Activated CD4-positive, alpha-beta T cell treated with anti-CD3 and anti-CD28 coated beads, Interleukin-2, amount 50 U/mL, for 4 hours (primary cell): ENCODE measurements at places on chromosomes 2 and 18.

- DNase-seq: no peak
Observed at GRCh38 chr18:55576001-55576400, 12.0 kb downstream of the TCF4 start.

- DNase-seq: no peak
Observed at GRCh38 chr2:118459426-118459825, 371.2 kb downstream of the INSIG2 start.

DNA sequence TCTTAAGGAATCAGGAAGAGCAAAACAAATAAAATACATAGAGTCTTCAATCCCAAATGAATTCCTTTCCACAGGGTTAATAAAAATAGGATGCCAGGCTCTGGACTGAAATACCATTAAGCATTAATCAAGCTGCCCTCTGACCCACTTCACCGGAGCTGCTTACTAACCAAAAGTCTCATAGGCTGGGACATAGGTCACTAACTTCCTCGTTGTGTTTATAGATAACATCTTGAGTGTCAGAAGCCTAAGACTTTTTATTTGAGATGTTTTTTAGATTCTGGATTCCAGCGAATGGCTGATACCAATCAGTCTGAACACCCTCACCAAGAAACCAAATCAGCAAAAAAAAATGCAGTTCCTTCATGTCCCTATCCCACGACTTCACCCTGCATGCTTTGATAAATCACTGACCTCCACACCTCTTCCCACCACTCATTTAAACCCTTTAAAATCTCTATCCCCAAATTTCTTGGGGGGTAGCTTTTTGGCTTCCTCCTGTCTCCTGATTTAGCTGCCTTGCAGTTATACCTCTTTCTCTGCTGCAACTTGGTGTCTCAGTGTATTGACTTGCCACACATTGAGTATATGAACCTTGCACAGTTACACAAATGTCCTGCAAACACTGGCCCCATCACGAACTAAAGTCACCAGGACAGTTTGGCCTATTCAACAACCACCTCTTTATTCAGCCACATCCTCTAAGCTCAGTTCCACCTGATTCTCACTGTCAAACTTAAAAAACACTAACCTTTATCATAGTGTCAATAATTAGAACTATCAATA is 399.3 kb downstream of the METTL4 start:
- no peak for DNase-seq

DNA sequence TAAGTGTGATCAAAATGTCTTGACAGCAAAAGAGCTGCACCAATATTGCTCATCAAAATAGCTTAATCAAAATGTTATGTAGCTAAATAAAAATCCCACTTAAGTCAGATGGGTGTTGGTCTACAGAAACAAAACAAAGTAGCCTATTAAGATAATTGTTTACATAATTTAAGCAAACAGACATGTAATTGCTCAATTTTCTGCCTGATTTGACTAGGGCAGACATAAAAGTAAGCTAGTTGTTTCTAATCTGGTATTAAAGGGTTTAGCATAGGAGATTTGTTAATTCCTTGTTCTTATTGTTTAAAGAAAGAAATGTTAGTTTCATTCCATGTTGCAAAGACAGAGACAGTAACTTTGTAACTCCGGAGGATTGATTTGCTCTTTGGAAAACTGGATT is 11.5 kb upstream of the FEZ2 start:
- DNase-seq: no peak

DNA sequence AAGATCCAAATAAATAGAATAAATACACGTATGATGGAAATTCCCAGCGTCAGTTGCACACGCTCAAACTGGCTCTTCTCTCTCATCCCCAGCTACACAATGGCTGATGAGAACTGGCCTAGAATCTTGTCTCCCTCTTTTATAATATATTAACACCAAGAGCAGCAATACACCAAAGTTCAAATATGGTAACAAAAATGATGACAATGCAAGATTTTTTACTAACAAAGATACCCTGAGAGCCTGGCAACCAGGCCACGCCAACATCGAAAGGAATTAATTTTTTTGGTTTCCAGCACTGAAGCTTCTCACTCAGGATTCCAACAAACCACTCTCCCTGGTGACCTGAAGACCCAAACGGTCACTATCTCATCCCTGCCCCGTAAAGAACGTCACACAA is 302.7 kb upstream of the ID2 start:
- no peak for DNase-seq

DNA sequence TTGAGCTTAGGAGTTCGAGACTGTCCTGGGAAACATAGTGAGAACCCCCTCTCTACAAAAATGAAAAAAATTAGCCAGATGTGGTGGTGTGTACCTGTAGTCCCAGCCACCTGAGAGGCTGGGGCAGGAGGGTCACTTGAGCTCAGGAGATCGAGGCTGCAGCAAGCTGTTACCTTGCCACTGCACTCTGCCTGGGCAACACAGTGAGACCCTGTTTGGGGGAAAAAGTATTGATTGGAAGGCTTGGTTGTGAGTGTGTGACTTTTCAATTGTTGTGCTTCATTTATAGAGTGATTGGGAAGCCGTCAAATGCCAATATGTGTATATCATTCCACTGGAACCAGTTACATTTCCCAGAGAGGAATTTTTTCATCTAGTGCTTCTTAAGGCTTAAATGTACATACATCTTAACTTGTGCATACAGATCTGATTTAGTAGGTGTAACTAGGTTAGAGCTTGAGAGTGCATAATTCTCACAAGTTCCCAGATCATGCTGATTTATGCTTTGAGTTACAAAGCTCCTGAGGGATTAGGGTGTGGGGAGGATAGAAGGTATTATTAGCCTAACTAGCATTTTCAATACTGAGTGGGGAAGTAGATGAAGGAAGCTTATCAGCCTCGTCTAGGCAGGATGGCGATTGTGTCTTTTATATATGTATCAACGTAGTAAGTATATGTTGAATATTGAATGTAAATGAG is 15.3 kb downstream of the WDR43 start:
- no peak for DNase-seq

- no peak for DNase-seq
Observed at GRCh38 chr2:101002562-101003277, 631 bp downstream of the RPL31 start.

DNA sequence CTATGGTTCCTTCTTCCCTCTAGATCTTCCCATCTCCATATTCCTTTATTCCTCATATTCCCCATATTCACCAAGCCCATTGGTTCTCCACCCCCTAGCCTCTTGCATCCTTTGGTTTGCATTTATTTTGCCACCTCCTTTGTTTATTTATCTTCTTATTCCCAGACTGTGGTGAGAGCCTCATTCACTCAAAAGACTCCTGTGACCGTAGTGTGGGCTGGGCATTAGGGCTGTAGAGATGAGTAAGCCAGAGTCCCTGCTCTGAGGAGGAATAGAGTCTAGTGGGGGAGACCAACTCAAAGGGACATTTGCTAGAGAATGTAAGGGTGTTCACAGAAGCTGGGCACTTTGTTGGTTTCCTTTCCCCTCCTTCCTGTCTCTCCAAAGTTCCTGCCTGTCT is 8.3 kb downstream of the ATG16L1 start:
- no peak for DNase-seq

- DNase-seq: no peak
Observed at GRCh38 chr2:21423854-21424253, 300.1 kb downstream of the TDRD15 start.

DNA sequence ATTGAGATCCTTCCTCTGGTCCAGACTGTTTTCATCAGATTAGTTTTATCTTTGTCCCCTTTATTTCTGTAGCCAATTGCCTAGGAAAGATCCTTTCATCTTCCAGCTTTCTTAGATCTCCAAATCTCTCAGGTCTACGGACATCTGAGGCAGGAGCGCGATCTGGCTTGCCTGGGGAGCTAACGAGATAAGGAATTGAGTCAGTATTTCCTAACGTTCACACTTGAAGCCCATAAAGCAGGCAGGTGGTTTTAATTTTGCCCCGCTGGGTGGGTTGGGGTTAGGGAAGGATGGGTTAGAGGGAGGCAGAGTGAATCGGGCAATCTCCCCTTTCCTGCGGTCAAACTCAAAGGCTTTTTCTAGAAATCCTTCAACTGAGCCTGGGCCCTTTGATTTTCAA is 727 bp upstream of the TTLL4 start:
- DNase-seq: no peak

- DNase-seq: no peak
Observed at GRCh38 chr2:52082646-52083045, 1050.7 kb upstream of the NRXN1 start.

DNA sequence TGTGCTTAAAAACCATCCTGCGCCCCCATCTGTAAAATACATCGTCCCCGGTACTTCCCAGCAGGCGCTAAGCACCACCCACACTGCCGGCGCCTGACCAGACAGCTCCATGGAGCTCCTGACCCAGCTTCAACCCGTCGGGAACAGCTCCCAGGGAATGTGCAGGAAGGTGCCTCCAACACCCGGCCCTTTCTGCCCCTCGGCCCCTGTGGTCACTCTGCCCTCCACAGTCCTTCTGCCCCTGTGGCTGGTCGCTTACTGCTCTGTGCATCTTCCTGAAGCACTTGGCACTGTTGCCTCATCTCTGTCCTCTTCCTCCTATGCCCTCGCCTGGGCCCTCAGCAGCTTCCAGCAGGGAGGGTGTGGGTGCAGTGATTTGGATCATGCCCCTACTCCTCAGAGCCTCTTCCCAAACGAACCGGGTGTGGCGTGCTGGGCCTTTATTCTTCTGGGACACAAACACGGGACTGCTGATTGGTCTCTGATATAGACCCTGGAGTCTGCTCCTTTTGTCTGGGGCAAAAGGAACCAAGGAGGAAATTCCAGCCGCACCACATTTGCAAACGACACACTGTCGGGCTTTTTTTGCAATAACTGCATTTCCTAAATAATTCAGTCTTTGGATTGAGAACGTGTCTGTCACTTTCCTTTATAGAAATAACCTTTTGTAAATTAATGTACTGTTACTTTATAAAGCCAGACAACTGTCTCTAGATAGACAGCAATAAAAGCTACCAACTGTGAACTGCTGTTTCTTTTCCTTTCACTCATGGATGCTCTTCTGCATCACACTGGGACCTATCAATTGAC is 65.9 kb downstream of the ADI1 start:
- DNase-seq: no peak

DNA sequence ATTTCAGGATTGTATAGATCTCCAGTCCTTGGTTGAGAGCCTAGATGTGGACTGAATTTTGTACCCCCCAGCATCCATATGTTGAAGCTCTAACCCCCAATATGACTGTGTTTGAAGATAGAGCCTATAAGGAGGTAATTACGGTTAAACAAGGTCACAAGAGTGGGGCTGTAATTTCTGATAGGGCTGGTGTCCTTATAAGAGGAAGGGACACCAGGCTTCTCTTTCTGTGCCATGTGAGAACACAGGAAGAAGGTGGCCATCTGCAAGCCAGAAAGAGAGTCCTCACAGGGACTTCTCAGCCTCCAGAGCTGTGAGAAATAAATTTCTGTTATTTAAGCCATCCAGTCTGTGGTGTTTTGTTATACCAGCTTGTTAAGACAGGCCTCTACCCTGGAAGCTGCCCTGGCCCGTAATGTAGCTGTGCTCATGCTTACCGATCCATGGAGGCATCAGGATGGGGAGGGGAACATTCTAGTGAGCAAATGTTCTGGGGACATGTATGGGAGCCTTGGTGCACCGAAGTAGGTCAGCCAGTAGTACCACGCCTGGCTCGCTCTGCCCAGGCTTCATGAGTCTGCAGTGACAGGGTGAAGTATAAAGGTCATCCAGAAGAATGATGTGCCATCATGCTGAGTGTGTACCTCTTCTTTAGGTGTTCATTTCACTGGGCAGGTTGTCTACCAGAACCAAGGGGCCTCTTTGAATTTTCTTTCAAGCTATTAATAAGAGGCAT is 16.1 kb downstream of the RASGRP3 start:
- no peak for DNase-seq

GRCh38 chr2:39432701-39433100 is 4.4 kb downstream of the MAP4K3 start:
- DNase-seq: no peak

DNA sequence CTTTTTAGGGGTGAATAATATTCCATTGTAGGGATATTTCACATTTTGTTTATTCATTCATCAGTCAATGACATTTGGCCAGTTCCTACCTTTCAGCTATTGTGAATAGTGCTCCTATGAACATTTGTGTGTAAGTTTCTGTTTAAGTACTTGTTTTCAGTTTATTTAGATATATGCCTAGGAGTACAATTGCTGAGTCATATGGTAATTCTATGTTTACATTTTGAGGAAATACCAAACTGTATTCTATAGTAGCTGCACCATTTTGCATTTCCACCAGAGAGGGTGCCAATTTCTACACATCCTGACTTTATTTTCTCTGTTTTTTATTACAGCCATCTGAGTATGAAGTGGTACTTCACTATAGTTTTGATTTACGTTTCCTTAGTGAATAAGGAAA is 54.4 kb upstream of the ZNF236 start:
- no peak for DNase-seq

DNA sequence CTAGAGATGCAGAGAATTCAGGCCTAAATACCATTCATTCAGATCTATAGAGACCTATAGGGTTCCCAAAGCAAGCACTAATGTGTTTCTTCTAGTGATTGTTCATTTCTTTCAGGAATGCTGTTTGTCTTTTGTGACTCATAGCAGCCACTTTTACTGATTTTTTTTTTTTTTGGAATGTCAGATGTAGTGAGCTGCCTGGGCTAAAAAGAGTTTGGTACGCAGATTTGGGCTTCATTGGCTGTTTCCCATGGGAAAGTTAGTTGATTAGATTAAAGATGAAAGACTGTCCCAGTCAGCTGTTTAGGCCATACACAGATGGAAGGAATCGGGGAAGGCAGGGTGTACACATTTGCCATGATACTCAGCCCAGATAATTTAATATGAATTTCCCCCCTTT is 87.6 kb downstream of the CDC42EP3 start:
- DNase-seq: no peak

DNA sequence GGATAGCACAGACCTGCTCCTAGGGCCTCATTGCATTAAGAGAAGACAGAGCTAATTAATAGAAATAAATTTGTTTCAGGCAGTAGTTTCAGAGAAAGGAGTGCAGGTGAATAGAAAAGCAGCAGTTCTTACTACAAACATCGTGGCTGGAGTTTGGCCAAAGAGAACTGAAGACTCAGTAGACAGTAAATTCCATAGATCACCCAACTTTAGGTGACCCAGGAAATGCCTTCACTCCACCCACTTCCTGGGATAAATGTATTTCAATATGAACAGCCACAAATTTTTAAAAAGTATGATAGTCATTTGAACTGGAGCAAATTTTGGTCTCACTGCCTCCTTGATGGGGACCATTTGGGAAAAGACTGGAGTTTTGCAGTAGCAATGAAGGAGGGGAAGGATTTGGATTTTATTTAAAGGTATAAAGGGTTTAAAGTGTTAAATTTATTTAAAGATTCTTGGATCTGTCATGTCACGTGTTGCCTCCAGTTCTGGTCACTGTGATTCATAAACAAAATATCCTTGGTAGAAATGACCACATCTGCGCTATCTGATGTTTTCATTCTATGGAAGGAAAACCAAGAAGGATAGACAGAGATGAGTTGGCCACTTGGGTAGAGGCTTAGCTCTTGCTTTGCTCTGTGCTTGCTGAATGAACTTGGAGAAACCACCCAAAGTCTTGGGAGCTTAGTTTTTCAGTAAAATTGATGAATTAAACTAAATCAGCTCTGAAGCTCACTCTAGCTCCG is 390.2 kb downstream of the THSD7B start:
- DNase-seq: no peak

DNA sequence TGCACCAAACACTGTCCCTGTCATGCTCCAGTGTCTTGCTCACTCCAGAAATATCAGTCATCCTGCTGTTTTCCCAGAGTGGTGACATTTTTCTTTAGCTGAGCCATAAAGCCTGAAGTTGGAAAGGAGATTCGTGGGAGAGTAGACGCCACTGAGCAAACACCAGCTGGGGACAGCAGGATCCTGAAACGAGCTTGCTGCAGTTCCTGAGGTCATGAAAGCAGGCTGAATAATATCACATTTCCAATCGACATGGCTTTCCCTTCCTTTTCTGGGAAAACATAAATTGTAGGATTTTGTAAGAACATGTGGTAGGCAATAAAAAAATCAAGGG is 276.4 kb downstream of the CDCA7 start:
- no peak for DNase-seq
